Stimulated activated CD4-positive, alpha-beta T cell treated with anti-CD3 and anti-CD28 coated beads, Interleukin-1b, Interleukin-23, amount 100 ng/mL, for 1 hour (primary cell): ENCODE measurements at places on chromosomes 1 and 21.
A peak's percentile ranks its signal among the peaks of the same experiment; 100 is the strongest.

GRCh38 chr1:246582301-246583055 is 16.2 kb downstream of the CNST start:
- no peak for DNase-seq

DNA sequence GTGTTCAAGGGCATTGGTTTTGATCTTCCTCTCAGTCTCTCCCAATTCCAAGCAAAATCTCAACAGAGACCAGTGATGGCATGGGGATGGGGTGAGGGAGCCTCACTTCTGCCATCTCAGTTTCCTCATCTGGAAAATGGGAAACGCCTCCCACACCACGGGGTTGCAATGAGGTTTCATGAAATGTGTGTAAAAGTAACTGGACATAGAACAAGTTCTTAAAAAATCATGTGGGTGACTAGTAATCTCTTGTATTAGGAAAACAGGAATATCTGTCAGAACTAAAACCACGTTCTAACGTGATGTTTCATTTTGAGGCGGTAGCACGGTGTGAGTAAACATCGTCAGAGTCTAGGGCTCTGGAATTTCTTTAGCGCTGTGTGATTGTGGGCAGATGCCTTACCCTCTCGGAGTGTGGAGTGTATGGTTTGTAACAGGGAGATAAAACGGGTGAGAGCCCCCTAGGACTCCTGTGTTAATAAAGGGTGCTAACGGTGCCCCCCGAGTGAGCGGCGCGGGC is 55.5 kb upstream of the DNAJC6 start:
- no peak for DNase-seq

DNA sequence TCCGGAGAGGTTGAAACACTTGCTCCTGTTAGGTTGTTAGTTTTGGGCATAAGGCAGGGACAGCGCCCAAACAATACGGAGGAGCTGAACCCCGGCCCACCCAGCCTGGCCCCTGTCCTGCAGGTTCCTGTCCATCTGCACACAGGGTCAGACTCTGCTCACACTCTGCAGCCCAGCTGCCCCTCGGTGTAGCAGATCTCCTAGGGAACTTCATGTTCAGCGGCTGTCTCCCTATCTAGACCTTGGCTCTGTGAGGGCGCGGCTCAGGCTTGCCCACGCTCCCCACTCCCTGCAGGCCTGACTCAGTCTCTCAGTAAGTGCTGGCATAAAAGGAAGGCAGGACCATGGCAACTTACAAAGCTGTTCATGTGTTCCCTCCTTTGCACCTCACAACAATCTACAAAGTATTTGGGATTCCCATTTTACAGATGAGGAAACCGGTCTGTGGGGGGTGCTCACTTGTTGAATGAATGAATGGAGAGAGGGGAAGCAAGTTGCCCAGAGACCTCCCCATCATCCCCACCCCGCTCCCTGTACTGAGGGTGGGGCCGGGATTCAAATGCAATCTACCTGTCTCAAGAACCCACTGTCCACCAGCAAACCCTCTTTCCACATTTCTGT is 26.2 kb downstream of the ACOT11 start:
- DNase-seq, result no peak

DNA sequence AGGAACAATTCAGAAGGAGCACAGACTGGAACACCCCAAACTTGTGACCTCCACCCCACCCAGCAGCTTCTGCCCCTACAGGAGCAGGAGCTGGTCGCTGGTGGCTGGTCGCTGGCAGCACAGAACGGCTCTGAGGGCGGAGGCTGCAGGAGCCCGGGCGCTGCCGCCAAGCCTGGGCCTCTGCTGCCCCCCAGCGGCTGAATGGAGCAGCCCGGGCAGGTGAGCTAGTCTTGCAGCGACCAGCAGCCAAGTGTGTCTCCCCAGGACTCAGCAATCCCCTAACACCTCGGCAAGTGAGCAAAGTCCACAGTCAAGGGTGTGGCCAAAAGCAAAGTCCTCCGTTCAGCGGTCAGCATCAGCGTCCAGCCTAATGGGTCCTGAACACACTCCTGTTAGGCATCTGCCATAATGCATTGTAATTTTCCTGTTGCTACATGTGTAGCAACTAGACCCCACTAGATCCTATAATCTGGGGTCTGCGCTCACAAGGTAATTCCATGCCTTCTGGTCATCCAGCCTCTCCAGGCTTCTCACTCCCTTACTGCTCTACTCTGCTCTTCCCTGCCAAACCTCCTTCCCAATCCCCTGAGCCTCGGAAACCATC is 12.1 kb upstream of the GJB5 start:
- DNase-seq, result peak; percentile 71

DNA sequence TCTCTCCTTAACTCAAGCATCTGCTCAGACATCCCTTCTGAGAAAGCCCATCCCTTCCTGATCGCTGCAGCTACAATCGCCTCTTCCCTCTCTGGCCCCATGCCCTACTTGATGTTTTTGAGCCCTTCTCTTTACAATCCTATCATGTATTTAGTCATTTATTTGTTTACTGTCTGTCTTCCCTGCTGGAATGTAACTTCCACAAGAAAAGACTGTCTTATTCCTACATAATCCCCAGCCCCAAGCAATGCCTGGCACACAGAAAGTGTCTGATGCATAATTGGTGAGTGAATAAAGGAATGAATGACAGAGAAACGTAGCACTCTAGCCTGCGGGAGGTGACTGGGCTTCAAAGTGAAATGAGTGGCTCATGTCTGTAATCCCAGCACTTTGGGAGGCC is 25.4 kb downstream of the ECE1 start:
- no peak for DNase-seq

DNA sequence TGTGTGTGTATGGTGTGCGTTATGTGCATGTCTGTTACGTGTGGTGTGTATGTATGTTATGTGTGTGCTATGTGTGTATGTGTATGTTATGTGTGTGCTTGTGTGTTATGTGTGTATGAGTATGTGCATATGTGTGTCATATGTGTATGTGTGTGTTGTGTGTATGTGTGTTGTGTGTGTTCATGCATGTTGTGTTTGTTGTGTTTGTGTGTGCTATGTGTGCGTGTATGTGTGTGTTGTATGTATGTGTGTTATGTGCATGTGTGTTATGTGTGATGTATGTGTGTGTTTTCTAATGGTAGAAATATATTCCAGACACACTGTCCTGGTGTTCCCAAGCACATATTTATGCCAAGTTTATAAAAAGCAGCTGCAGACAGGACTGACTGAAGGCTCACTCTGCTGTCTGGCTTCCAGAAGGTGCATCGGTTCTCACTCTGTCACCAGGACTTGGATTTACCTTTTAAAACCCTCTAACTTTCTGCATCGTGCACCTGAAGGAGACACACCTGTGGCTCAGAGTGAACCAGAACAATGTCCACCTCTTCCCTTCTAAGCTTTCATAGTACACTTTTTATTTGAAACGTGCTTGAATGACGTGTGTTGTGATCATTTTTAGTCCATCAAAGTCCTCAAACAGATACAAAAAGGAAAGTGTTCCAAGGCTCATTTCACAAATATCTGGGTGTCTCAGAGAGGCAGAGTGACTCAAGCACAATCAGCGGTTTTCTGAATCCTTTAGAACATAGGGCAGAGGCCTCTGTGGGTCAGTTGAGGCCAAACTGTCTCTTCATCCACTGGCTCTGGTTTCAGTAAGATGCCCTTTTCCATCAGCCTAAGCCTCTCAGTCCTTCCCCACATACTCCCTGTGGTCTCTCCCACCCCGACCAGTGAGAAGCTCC is 49.9 kb downstream of the TOMM20 start:
- DNase-seq, result no peak

- no peak for DNase-seq
Measured at GRCh38 chr1:25472471-25472870, 41.8 kb downstream of the MACO1 start.
